Natural killer cell treated with Interleukin-12 subunit alpha and Interleukin-12 subunit beta and Interleukin-15 and Interleukin-18, amount 100 ng/mL, for 72 hours (primary cell): ENCODE measurements at places on chromosomes 12 and 14.

DNA sequence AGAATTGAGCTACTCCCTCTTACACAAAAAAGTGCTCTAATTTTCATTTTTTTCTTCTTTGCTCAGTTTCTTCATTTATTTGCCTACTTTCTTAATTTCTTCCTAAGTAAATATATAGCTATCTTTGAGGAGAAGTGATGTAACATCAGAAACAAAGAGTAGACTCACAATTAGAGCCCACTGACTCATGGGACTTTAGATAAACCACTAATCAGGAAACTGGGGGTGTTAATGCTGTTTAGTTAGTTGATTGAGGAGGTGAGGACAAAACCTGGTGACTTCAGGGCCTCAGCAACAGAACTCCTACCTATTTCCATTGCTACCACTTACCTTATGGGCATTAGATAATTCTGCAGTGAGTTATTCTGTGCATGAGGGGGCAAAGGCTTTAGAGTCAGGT, 151.7 kb downstream of the MON2 start:
- no peak for DNase-seq

DNA sequence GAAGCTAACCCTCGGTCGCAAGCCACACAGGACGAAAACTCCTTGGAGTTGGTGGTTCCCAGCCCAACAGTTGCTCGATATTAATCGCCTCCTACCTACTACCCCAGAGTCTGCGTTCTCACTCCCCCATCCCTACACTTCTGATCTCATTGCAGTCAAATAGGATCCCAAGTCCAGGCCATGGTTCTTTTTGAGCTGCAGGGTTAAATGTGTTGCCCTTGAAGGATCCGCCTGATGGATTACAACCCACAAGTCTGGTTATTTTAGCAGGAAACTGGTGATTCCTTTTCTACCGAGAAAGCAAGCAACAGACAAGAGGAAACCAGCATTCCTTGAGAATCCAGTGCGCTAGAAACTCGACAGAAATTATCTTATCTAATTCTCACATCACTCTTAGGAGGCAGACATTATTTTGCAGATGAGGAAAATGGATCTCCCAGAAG, 785 bp upstream of the NIN start:
- DNase-seq, result no peak

DNA sequence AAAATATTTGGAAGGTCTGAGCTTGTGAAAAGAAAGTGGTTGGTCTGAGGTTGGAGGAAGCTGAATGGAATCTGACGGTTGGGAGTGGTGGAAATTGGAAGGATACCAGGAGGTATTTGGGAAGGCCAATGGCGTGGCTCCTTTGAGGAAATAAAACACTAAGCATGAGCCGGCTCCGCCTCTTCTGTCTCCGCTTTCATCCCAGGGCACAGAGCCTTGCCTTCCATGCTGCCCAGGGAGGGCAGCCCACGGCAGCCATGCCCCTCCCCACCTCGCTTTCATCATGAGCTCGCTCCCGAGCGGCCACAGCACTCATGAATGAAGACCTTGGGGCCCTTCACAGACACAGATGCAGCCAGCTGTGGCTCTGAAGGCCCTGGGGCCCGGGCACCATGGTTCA, 36.2 kb downstream of the HSP90AA1 start:
- DNase-seq, result no peak

DNA sequence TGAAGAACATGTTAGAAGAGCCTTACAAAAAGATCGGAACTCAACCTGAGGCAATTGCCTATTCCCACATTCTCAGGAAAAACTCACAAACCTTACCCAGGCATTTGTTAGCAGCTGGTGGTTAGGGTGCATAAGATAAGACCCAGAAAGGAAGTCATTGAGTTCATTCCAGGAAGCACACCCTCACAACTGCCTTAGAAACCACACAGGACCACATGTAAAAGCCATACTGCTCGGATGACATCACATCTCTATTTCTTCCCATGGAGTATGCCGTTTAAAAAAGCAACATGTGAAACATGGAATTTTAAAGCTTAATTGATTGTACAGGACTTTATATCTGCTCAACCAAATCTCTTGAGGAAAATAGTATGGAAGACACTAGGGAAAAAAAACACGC, 411.2 kb downstream of the DAD1 start:
- no peak for DNase-seq

GRCh38 chr12:121087467-121088194, 45.0 kb upstream of the P2RX7 start:
- no peak for DNase-seq

DNA sequence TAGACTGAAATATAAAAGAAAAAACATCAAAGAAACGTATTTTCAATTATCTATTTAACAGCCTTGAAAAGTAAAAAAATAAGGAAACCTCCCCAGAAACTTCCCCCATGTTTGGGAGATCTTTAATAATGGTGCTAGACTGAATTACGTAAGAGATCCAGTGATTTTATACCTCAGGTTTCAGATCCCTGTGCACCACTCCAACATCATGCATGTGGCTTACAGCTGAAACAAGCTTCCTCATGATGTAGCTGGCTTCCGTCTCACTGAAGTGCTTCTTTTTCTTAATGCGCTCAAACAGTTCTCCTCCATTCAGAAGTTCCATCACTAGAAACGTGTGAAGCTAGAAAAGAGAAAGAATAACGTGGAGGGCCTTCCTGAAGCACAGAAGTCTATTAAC, 78.0 kb upstream of the TTC7B start:
- no peak for DNase-seq

DNA sequence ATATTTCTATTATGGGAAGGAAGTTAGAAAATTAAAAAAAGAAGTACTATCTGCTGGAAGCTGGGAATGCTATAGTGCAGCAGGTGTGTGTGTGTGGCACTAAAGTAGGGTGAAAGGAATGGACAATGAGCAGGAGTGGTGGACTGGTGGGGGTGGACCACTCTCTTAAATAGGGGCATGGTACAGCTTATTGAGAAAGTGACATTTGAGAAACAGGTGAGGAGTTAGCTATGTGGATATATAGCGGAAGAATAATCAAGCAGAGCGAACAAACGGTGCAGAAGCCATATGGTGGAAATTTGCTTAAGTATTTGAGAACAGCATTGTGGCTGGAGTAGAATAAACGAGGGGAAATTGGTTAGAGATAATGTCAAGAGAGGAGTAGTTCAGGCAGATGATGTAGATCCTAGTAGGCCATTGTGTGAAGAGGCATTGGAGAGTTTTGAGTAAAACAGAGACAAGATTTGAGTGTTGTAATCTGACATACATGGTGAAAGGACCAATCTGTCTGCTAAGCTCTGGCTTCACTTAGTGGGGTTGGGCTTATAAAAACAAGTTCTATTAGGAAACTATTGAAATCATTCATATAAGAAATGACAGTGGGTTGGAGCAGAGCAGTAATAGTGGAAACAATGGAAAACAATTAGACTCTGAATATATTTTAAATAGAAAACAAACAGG, 149.2 kb upstream of the SYT10 start:
- no peak for DNase-seq

DNA sequence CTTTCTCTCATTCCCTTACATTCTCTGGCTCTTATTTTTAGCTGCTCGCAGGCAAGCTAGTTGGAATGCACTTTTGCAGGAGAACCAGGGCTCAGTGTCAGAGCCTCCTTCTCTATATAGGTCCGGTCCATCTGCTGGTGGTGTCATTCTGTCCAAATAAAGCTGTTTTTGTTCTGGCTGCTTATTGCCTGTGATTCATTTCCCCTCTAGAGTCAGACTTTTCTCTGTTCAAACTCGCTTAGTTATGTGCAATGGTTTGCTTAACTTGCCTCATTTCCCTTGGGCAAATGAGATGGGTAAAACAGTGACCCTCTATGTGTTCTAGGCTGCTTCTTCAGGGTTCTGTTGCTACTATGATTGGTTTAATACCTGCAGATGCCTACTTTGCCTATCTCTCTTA, 2.9 kb downstream of the SMARCD1 start:
- no peak for DNase-seq

DNA sequence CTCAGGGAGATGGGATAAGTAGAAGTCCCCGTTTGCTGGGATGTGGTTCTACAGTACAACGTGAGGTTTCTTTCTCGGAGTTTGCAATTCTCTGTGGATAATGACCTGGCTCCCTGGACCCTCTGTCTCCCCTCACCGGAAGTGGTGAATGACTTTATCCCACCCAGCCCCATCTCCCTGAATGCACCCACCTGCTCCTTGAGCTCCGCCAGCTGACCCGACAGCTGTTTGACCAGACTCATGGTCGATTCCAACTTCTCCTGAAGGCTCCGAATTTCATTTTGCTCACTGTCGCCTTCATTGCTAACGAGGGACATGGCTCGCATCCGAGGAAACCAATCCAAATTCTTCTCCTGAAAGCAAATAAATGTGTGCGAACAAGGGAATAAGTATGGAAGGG, 144.6 kb downstream of the SSPN start:
- DNase-seq, result no peak

DNA sequence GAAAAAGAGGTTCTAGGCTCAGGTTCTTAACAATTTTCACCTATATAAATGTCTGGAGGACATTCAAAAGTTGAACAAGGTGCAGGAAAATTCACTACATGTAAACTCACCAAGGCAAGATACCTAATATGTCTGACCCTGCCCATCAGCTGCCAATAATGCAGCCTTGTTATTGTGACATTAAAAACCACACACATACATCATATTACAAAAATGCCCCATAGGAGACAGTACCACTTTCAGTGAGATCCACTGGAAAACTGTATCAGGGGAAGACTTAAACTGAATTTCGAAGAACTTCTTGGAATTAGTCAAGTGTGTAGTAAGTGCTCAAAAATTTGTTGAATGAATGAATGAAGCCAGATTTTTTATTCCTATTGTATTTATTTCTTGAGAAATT, 83.1 kb downstream of the KICS2 start:
- DNase-seq, result no peak

DNA sequence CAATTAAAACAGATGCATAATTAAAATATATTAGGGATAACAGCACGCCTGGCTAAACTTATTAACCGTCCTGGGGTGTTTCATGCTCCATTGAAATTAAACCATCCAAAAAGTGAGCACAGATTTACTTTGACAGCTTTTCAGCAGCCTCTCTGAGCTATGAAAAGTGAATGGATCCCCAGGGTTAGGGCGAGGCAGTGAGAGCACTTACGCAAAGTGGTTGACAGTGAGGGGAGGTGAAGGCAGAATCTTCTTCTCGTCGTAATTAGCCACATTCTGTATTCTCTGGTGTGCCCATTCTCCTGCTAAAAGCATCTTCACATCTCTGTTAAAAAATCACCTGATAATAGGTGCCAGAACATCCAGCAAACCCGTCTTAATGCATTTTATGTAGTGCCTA, 1.9 kb downstream of the TMTC2 start:
- DNase-seq, result no peak

DNA sequence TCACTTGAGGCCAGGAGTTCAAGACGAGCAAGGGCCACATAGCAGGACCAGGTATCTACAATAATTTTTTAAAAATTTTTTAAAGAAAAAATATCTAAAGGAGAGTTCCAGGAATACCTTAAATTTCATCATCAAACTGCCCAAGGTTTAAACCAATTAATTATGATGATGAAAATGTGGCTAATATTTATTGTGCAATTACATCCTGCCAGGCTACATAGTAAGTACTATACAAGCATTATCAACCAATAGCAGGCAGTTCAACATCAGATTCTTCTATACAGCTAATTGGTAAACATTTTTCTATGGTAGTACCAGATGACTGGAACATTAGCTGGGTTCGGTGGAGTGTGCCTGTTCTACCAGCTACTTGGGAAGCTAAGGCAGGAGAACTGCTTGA, 24.4 kb downstream of the DENND5B start:
- DNase-seq, result no peak

DNA sequence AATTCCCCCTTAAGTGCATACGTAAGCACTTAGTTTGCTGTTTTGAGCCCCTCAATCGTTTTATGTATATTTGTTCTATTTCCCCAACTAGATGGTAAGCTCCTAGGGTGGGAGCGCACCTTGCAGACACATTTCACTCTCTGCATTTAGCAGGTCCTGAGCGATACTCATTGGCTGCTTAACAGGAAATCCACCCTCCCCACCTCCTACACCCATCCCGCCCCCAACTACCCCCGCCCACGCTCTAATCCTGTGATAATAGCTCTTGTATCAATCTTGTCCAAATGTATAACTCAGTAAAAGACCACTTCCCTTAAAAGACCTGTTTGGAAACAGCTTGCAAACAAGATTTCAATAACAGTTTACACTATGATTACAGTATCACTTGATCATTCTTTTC, 8.1 kb downstream of the LPAR5 start:
- DNase-seq, result no peak

- no peak for DNase-seq
These were observed 111.2 kb downstream of the LGMN start for GRCh38 chr14:92637228-92637627.

GRCh38 chr12:107973950-107974349, 155.1 kb upstream of the WSCD2 start:
- no peak for DNase-seq

DNA sequence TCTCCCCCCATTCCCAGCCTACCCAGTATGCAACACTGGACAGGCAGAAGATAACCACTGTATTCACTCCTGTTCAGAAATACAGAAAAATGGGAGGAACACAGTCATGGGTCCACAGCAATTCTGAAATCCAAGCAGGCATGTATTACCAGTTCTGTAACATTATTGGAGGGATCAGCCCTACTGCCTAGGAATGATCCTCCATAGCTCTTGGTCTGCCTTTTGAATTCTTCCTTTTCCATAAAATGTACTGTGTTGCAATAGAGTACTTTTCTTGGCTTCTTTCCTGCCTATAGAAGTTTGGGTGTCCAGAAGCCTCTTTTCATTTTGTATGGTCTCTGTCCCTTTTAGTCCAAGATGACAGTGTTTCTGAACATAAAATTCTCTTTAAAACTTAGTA, 46.5 kb downstream of the SPATS2 start:
- no peak for DNase-seq

DNA sequence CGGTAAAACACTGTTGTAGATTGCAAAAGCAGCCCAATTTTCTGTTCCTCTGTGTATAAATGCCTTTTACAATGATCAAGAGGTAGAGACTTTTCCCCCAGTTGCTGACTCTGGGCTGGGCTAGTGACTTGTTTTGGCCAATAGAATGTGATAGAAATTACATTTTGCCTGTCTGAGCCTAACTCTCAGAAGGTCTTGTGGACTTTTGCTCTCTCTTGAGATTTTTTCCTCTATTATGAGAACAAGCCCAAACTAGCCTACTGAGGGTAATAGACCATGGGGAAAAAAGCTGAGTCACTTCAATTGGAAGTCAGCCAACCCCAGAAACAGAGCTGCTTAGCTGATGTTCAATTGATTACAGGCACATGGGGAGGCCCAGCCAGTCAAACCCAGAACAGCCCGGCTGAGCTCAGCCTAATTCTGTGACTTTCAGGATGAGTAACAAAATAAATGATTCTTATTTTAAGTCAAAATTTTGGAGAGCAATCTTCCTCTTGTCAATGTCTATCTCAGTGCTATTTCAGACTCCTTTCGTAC, 61.4 kb downstream of the MYF5 start:
- no peak for DNase-seq

- no peak for DNase-seq
These were observed 7.5 kb downstream of the KLRG1 start for GRCh38 chr12:8996682-8997405.

- DNase-seq, result no peak
These were observed 960 bp upstream of the LRFN5 start for GRCh38 chr14:41605550-41606281.

GRCh38 chr12:15863984-15864383, 18.2 kb upstream of the STRAP start:
- no peak for DNase-seq
